ENCODE measurements at places on chromosomes 1 and 21.

DNA sequence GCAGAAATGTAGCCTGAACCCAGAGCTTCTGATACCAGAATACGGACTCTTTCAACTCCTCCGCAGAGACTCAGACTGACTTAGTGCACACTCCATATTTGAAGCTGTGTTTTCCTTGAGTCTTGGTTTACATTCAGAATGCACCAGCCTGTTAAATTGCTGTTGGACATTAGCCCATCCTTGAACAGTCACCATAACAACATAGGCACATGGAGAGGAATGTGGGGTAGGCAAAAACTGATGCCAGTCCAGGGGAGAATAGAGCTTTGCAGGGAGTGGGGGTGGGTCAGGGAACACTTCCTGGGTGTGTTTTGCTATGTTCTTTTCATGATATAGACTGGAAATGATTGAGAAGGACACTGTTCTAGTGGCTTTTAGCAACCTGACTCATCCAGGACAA, 76.3 kb upstream of the CACNA1E start:
- no peak for DNase-seq

DNA sequence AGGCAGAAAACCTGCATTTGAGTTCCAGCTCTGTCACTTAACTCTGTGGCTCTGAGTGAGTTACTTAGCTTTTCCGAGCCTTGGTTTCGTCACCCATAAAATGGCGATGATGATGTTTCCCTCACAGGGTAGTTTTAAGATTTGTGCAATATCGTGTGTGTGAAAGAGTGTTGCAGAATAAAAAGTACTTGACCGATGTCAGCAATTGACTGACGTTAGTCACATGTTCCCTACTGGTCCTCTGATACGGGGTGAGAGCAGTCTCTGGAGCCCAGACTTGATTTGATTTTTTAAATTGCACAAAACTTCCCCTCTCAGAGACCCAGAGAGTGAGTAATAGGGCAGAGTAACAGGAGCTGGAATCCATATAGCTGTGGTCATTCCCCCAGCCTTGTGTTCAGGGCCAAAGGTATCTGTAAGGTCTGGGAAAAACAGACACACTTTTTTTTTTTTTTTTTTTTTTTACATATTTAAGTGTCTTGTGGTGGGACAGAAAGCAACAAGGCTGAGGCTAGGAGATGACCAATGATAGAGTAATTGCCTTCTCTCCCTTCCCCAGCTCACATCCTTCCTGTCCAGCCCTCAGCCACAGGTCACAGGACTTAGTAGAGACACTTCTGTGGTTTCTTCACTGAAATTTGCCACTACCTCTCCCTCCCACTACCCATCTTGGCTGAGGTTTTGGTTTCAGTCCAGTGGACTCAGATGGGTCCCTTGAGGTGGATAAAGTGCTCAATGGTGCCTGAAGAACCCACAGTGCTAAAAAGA, 2.0 kb downstream of the FCER1G start:
- DNase-seq = no peak

DNA sequence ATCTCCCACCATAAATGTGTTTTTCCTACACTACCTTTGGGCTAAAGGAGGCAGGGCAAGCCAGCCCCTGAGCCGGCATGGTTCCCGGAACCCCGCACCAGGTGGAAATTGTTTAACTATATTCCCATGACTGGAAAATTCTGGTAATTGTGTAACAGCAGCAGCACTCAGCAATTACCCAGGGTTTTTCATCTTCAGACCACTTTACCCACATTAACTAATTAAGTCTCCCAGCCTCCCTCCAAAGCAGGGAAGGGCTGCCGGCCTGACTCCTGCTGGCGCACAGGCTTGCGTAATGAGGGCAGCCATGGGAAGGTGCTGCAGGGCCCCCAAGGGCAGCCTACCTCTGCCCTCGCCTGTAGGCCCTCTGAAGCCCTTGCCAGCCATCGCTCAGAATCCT, 140.7 kb upstream of the VAMP3 start:
- no peak for DNase-seq

DNA sequence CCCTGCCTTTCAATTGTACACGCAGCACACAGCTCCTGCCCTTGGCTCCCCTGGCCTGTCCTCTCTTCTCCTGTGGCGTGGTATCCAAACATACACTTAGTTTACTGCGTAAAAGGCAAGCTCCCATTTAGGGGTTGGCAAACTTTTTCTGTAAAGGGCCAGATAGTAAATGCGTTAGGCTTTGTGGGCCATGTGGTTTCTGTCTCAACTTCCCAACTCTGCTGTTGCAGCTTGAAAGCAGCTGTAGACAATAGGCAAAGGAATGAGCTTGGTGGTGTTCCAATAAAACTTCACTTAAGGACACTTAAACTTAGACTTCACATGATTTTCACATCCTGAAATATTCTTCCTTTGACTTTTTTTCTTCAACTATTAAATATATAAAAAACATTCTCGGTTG, 63.3 kb downstream of the RHOU start:
- DNase-seq = no peak

GRCh38 chr1:24384251-24385090, 29.1 kb downstream of the STPG1 start:
- DNase-seq = no peak

- DNase-seq = no peak
These were observed 12.1 kb downstream of the SAMD11 start for GRCh38 chr1:935751-936231.

DNA sequence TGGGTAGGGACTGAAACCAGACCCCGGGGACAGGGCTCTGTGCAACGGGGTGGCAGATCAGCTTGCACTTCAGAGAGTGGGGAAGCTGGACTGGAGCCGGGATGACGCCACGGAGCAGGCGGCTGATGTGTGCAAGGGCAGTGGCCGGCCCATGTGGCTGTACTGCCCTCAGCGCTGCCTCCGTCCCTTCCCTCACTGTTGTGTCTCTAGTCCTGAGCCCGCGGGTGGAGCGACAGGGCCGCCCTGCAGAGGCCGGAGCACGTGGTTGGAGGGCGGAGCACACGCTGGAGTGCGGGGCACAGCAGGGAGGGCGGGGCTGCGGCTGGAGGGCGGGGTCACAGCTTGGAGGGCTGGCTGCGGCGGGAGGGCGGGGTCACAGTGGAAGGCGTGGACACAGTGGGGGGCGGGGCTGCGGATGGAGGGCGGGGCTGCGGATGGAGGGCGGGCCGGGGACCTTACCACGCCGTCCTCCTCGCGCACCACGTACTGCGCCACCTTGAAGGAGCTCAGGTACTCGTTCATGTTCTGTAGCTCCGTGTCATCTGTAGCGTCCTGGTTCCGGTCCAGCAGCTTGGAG, 52.4 kb downstream of the CHD5 start:
- DNase-seq = peak; percentile 7

GRCh38 chr21:42317341-42317741, 2.1 kb upstream of the TFF3 start:
- no peak for DNase-seq

DNA sequence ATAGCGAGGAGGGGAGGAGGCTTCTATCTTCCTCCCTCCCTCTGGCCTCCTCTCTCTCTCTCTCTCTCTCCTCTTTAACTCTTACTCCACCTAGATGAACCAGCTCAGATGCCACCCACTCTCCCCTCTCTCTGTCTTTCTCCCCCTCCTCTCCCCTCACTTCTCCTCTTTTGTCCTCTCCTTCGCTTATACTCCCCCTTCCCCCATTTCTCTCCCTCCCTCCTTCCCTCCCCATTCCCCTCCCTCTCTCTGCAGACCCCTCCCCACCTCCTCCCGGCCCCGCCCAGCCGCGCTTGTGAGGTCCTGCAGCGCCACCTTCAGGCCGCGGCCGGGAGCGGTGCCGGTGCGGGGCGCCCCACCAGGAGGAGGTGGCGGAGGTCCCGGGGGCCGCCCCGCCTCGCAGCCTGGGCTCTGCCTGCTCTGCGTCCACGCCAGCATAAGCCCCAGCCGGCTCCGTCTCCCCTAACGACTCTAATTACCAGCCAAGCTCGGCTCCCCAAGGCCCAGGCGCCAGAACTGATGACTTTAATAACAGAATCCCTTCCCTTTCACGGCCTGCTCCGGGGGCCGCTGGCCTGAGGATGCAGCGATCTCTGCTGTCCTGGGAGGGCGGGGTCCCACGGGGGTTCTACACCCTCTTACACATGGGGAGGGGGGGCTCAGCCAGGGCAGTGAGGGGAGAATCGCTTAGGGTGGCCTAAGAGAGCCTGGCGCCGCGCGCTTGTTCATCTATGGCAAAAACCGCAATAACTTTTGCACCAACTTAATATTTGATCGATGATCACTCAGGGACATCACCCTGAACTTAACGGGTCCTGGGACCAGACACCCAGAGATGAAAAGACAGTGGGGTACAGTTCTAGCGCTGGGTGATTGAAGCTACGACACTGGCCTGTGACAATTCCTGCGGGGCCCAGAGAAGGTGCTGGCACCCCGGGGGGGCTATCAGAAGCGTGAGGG, 637.3 kb downstream of the MATN1 start:
- peak; percentile 2 for DNase-seq

- DNase-seq = no peak
These were observed at the start of gene GBP2 for GRCh38 chr1:89125913-89126580. Gene GBP2 (minus strand): TSS chr1:89126114. CDS start chr1:89121966, 4,148 bp downstream.

- DNase-seq = no peak
These were observed 29.7 kb downstream of the HEYL start for GRCh38 chr1:39609618-39610331.

DNA sequence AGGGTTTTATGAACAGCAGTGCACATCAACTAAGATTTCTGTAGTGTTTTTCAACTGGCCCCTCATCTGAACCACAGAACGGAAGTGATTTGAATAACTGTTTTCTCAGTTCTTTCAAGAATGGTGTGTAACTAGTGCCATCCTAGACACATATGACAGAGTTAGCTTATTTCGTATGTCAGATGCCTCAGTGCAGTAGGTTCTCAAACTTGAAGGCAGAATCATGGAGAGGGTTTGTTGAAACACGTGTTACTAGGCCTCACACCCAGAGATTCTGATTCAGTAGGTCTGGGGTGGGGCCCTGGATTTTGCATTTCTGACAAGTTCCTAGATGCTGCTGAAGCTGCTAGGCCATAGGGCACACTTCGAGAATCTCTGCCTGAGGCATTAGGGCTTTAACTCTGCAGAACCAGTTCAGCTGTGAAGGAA, 49.0 kb downstream of the SCCPDH start:
- no peak for DNase-seq

- DNase-seq = no peak
These were observed 437.0 kb downstream of the LMO4 start for GRCh38 chr1:87765681-87766070.

GRCh38 chr1:227742738-227743715, 7.8 kb downstream of the SNAP47 start:
- DNase-seq = no peak

- DNase-seq = no peak
These were observed 28.3 kb downstream of the CFH start for GRCh38 chr1:196680107-196680506.

DNA sequence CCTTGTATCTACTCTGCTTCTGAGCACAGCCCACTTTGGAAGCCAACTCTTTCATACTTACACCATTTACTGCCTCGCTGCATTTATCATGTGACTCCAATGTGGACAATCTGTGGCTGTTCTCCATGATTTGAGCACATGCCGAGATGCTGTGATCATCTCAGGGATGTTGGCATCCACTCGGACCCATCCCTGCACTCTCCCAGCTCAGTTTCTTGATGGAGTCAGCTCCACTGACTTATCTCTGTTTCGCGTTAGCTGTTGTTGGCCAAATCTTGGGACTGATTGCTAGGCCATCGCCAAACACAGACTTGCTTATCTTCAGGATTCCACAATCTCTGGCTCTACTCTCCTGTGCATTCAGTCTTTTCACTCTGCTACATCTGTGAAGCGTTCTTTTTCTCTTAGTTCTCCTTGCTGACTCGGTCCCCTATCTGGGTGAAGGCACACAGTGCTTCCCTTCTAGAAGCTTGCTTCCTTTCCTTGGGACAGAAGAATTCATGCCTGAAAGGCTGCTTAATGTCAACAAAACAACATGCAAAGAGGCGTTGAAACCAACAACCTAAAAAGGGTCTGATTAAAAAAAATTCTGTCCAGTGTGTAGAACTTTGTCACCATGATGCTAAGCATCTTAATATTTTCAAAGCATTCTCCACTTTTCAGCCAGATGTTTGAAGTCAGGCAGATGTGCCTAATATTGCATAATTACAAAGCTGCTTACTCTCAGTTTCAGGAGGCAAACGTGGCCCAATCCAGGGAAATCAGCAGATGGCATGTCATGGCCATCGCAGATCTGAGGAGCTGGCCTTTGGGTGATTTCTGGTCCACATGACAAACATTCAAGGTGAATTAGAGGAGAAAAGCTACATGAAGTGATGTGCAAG, 120.7 kb downstream of the NGF start:
- no peak for DNase-seq

GRCh38 chr1:246781212-246781611, 57.0 kb downstream of the SCCPDH start:
- DNase-seq = no peak

DNA sequence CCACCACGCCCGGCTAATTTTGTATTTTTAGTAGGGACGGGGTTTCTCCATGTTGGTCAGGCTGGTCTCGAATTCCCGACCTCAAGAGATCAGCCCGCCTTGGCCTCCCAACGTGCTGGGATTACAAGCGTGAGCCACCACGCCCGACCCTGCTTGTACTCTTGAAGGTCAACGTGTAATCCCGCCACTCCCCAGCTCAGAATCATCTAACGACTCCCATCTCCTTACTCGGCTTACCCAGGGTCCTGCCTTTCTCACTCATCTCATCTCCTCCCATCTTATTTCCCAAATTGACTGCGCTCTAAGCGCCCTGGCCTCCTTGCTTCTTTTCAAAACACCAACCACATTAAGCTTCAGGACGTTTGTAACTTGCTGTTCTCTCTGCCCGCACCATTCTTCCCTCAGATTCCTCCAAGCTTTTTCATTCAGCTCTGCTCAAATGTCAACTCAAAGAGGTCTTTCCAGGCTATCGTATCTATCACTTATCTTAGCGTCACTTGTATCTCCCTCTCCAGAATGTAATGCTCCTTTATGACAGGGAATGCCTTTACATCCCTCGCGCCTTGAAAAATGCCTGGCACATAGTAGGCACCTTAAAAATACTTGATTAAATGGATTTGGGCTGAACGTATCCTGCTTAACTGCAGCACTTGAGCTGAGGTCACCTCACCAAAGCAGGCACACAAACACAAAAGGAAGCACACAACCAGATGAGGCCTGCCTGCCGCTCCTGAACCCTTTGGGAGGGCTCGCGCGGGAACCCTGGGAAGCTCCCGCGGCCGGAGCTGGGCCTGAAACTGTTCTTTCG, 1.4 kb upstream of the USP1 start:
- DNase-seq = no peak

Data from C1 segment of cervical spinal cord (tissue), 14 donors.